ENCODE measurements at places on chromosomes 16 and 17. TPM values are rescaled to one million over a fixed set of nuclear protein-coding genes. Genes with fewer than 3 reads are reported as not detected.

DNA sequence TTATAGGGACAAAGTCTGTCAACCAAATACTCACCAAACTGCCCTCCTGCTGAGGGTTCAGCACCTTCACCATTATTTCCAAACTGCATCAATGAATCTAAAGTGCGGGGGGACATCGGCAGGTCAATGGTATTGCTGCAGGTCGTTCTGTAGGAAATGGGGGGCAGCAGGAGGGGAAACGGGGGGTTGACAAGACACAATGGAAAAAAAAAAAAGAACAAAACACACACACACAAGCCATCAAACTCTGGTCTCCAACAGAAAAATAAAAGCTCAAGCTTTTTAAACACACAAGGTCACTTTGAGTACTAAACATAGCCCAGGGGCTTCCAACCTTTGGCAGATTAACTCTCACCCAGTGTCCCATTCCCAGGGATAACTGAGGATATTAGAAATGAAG lies 28.5 kb downstream of the STAT5A start:
- DNase-seq: no peak

DNA sequence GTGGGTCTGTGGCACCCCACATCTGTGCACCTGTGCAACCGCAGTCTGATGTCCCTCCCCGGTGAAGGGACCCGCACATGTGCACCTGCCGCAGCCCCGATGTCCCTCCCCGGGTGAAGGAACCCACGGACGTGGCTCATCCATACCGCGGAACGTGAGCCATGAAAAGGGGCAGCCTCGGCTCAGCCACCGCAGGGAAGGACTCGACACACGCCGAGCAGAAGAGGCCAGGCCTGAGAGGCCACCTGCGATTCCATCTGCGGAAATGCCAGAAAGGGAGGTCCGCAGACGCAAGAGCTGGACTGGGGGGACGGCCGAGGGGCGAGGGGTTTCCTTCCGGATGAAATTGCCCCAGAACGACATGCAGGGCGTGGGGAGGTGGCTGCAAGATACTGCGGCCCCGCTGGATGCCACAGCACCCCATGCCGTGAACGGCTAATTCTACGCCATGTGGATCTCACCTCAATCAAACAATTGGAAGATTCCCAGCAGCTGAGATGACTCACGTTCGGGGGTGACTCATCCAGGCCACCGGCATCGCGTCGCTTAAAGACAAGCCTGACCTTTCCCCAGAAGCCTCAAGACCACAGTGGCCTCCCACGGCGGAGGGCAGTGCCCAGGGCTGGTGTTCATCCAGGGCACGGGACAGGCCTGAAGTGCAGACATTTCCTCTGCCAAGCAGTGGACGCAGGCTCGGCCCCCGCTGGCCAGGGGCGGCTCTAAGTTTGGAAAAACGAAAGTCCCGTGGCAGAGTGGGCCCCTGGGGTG lies 21.0 kb downstream of the SOX8 start:
- DNase-seq: no peak

DNA sequence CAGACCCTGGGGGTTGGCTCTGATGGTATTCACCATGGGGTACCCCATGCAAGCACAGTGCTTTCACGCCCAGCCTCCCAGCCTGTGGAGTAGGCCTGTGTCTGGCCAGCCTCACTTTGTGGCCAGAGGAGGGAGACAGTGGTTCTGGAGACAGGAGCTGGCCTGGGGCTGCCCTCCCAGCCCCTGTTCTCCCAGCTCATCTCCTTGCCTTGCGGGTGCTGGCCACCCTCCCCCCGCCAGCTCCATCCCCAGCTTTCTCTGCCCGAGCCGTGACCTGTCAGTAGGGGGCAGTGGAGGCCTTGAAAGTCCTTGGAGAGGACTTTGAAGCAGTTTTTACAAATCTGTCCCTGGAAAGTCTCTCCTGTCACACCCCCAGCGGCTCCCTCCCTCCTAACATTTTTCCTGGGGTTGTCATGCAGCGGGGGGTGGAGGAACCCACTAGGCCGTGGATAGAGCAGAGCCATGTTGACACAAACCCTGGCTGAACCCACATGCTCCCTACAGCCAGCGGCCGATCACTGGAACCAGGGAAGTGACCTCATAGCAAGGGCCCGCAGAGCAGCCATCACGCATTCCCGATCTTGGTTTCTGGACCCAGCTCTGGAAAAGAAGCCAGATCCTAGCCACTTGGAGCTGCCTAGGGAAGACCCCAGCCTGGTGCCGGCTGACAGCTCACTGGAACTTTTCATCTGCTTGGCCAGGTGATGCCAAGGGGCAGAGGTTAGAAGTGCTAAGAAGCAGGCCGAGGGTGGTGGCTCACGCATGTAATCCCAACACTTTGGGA lies 289.4 kb downstream of the SEC14L1 start:
- peak; percentile 85 for DNase-seq

DNA sequence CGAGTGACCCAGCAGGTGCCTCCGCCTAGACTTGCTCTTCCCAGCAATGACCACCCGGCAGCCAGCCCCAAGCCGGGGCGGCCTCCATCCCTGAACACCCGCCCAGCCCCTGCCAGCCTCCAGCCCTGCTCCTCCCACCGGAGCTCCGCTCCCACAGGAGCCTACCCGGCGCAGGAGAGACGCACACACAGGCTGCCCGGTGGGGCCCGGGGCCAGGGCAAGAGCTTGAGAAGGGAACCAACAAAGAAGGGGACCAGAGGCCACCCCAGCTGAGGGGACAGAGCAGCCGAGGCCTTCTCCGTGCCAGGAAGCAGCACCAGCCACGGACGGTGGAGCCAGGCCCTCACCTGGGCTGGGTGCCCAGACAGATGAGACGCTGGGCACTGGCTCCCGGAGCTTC lies 13.8 kb downstream of the PKD1 start:
- no peak for DNase-seq

Gene ATAD5
- 5.1 TPM for total RNA-seq

DNA sequence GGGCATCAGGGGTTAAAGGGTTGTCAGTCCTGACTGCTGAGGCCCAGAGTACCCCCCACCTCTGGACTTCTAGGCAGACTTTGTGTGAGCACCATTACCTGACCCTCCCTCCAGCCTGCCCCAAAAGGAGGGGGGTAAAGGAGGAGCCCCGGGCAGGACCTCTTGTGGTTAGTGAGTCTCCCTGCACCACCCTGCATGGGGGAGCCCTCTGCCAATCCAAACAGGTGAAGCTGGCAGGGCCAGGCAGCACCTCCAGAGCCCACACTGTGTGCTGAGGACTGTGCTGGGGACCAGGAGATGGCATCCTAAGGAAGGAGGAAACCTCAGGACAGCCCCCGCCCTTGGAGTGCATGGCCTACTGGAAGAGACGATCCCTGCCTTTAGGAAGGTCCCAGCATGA lies 2.6 kb upstream of the KRT14 start:
- no peak for DNase-seq

GRCh38 chr17:43737722-43738121 lies 20.9 kb downstream of the SOST start:
- no peak for DNase-seq

GRCh38 chr16:67207249-67208091 lies 8.5 kb downstream of the ELMO3 start:
- no peak for DNase-seq

GRCh38 chr16:10343124-10343760 lies 42.6 kb upstream of the ATF7IP2 start:
- DNase-seq: no peak

DNA sequence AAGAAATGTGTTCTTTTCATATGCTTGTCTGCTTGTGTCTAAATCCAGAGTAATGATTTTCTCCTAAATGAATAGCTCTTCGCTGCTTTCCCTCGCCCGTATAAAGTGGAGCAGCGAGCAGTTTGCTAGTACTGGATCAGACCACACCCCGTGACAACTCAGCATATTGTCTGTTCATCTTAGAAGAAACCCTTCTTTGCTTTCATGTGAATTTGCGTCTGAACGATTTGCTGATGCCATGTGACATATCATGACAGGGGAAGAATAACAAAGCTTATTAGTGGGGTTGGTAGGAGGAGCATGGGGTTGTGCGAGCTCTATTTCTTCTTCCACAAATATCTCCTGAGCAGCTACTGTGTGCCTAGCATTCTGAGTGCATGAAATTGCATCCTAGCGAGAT lies 44.1 kb upstream of the CACNG4 start:
- no peak for DNase-seq

DNA sequence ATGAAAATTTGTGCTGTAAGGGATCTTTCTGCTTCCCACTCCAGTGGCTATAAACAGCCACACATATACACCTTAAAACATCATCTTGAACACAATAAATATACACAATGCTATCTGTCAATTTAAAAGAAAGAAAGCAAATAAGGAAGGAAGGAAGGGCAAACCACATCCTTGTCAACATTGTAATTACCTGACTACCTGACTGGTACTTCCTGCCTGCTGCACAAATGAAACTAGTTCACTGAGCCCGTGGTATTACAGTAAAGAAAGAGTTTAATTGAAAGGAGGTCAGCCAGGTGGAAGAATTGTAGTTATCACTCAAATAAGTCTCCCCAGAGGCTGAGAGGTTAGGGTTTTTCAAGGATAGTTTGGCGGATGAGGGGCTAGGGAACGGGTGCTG lies 344.4 kb upstream of the ASIC2 start:
- no peak for DNase-seq

DNA sequence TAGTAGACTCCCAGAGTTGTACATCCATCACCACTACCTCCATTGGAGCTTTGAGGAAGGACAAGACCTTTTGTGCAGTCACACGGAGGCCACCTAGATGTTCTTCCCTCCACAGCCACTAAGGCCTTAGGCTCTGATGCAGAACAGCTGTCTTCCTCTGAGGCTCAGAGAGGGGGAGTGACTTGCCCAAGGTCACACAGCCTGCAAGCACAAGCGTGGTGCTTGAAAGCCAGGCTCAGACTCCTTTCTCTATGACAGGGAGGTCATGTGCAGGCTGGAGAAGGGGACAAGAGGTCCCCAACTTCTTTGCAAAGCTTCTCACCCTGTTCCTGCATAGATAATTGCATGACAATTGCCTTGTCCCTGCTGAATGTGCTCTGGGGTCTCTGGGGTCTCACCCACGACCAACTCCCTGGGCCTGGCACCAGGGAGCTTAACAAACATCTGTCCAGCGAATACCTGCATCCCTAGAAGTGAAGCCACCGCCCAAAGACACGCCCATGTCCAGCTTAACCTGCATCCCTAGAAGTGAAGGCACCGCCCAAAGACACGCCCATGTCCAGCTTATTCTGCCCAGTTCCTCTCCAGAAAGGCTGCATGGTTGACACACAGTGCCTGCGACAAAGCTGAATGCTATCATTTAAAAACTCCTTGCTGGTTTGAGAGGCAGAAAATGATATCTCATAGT lies 12.7 kb downstream of the SCGB1C2 start:
- DNase-seq: no peak

DNA sequence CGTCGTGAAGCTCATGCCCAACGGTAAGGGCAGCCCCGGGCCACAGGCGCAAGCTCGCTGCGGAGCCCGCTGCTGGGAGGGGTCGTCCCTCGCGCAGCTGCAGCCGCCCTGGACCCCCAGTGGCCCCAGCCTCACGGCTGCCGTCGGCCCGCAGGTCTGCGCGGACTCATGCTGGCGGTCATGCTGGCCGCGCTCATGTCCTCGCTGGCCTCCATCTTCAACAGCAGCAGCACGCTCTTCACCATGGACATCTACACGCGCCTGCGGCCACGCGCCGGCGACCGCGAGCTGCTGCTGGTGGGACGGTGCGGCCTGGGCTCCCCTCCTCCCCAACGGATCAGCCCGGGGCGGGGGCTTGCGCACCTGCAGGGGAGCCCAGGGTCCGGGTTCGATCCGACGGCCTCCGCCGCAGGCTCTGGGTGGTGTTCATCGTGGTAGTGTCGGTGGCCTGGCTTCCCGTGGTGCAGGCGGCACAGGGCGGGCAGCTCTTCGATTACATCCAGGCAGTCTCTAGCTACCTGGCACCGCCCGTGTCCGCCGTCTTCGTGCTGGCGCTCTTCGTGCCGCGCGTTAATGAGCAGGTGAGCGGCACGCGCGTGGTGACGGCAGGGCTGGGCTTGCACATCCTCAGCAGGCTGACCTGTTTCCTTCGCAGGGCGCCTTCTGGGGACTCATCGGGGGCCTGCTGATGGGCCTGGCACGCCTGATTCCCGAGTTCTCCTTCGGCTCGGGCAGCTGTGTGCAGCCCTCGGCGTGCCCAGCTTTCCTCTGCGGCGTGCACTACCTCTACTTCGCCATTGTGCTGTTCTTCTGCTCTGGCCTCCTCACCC lies 5.8 kb downstream of the SLC5A2 start:
- no peak for DNase-seq

DNA sequence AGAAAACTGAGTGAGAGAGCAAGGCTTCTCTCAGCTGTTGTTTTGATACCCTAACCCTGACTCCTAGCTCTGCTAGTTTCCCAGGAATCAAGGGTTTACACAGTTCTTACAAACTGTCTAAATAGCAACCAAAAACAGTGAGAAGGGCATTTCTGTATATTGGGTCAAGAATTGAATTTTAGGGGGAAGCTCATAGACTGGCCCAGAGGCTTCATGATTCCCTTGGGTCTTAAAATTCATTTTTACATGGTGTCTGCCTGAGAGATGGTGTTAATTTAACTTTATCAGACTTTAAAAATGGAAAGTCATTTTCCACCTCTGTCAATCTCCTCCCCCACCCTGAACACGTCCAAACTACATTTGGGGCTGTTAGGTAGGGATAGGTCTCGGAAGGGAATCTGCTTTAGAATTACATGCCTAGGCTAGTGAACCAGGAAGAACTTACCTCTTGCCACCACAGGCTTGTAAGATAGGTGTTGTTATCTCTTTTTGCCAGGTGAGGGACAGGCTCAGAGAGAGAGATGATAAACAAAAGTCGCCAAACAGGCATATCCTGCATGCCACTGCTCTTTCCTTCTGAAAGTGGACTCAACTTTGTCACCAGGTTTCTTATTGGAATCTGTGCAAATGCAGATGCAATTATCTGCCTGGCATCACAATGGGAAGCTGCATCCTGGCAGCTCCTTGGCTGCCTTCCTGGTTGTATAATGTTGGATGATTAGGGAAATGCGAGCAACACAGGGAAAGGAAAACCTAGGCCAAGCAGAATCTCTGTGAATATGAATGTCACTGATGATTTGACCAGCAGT lies 3.1 kb downstream of the PHAF1 start:
- DNase-seq: no peak

DNA sequence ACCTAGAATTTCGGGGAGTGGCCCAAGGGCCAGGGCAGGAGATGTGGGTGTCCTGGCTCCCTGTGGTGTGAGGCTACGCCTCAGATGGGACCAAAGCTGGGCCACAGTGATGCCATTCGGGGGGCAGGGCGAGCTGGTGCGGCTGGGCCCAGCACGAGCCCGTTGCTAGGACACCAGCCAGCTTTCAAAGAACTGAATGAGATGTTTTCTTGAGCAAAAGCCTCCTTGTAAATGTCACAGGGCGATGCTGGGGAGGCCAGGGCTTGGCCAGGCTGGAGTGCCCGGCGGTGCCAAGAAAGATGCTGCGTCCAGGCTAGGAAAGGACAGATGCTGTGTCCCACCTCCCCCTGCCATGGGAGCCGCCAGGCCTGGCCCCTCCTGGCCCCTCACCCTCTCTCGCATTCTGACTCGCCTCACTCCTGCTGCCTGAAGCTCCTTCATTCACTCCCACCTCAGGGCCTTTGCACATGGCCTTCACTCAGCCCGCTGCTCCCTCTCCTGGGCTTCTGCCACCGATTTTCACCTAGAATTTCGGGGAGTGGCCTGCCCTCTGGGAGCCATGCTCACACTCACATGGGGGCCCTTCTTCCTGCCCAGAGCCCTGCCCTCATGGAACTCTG lies 39.1 kb downstream of the CPNE2 start:
- DNase-seq: no peak

All from skin of body (tissue), 3 donors.